NAMALWA (cell line): ENCODE measurements at places on chromosomes 4 and X.
A peak's percentile ranks its signal among the peaks of the same experiment; 100 is the strongest.

- DNase-seq, result no peak
Observed at GRCh38 chr4:66554826-66555225, 884.5 kb upstream of the EPHA5 start.

- no peak for DNase-seq
Observed at GRCh38 chr4:169439244-169439643, 168.5 kb upstream of the SH3RF1 start.

- DNase-seq, result peak; percentile 45
Observed at GRCh38 chr4:185143601-185143969, 519 bp downstream of the SLC25A4 start.

GRCh38 chr4:80017125-80017854, 55.7 kb downstream of the ANTXR2 start:
- DNase-seq, result no peak

DNA sequence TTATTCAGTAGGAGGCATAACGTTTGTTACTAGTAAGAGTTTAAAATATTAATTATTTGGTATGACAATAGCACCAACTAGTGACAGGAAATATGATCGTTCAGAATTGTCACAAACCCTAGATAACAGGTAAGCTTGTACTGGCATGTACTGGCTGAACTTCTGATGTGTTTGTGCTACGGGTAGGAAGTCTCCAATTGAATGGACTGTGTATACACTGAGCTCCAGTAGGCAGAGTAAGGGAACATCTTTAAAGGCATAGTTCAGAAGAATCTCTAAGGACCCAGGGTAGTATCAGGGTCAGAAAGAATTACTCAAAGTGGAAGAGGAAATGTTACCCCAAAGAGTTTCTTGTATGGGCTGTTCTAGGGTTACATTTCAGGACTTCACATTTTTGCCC, 230.4 kb downstream of the EDA2R start:
- peak; percentile 1 for DNase-seq

DNA sequence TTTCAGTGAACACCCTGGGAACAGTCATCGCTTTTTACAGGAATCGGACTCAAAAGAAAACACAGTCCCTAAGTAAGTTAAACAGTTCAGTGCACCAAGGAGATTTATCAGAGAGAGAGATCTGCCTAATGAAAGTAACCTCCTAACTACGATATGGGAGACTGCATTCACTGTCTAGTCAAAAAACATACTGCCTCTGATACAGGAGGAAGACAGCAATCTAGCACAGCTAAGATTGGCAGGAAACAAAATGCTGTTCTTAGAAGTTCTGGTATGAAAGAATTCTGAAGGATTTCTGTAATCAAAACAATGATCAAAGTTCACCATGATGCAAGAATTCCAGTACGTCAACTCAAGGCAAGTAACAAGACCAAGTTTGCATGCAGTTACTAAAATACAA, 92.8 kb downstream of the MAML3 start:
- no peak for DNase-seq

DNA sequence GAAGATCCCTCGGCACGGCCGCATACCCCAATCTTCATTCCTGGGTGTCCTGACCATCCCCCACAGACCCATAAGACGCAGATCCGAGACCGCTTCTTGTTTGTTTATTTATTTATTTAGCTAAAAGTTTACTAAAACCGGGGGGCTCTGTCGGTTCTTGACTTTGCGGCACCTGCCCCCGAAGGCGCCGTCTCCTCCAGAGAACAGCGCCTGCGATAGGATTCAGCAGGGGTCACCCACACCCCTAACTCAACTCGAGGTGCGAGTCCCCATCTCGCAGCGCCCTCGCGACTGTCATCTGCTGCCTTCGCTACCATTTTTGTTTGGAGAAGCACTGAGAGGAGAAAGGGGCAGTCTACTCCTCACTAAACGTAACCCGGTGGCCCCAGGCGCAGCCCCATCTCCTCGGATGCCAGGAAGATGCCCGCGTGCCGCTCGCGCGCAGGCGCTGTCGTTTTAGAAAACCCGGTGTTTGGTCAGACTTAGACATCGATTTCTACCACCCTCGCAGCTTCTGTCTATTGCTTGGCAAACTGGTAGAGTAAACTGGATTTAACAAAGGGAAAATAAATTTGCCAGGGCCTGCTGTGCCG, 18.9 kb upstream of the GPR101 start:
- DNase-seq, result no peak

- DNase-seq, result no peak
Observed at GRCh38 chrX:15492469-15492868, 664 bp downstream of the PIR start.

- no peak for DNase-seq
Observed at GRCh38 chrX:389021-389441, 2.3 kb upstream of the PPP2R3B start.

- no peak for DNase-seq
Observed at GRCh38 chr4:168852387-168852786, 157.7 kb downstream of the CBR4 start.

- no peak for DNase-seq
Observed at GRCh38 chr4:48247142-48247877, 22.3 kb downstream of the TEC start.

DNA sequence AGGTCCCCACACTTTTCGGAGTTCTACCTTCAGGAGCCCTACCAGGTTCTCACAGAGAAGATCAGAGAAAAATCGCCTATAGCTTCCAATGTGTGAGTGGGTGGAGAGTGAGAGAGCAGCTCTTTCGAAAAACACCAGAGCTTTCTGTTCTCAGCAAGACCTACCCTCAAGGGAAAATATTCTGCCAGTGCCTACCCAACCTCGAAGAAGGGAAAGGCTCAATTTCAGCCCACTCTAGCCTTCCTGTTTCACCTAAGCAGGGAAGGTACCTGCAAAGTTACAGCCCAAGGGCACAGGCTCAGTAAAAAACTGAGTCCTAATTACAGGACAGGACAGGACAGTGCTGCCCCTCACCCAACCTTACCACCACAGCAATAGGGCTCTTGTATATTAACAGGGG, 104.0 kb upstream of the WDR17 start:
- DNase-seq, result no peak

- DNase-seq, result no peak
Observed at GRCh38 chr4:141329174-141329569, 108.5 kb downstream of the ZNF330 start.

DNA sequence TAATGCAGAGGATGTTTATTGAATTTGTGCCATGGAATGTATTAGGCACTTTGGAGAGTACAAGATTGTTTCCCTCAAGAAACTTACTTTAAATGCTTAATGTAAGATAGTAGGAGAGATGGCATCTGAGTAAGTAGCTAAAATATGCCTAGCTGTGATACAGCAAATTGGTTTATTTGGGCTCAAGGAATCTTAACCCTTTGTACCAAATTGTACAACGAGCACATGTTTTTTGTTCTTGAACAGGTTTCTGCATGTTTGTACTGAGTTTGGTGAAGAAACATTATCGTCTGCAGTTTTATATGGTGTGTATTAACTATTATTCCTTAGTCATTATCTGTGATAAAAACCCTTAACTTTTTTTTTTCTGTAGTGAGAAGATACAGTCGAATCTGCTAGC, 48.6 kb downstream of the CDS1 start:
- no peak for DNase-seq

DNA sequence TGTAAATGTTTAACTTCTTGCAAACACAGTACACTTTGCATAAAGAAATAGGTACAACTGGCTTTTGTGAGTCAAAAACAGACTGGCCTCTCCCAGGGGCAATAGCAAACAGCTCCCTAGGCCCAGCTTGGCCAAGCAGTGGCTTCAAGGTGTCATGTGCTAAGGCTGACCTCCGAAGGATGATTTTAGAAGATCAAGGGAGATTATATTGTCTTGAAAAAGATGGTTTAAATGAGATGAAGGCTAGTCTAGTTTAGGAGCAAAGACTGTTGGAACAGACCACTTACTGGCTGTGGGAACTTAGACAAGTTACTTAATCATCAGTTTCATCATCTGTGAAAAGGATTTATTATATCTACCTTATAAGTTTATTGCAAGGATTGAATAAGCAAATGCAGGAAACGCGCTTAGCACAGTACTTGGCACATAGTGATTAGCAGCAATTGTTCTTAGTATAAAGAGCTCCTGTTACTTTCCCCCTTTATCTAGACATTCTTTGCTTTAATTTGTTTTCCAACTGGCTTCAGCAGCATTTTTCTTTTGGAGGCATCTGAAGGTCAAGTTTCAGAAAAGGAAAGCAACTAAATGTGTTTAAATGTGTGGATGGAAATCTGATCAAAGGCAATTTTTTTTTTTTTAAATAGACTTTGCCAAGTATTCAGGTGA, 17.2 kb downstream of the ANXA3 start:
- DNase-seq, result no peak

- no peak for DNase-seq
Observed at GRCh38 chrX:150544835-150545770, 23.3 kb upstream of the MTM1 start.

DNA sequence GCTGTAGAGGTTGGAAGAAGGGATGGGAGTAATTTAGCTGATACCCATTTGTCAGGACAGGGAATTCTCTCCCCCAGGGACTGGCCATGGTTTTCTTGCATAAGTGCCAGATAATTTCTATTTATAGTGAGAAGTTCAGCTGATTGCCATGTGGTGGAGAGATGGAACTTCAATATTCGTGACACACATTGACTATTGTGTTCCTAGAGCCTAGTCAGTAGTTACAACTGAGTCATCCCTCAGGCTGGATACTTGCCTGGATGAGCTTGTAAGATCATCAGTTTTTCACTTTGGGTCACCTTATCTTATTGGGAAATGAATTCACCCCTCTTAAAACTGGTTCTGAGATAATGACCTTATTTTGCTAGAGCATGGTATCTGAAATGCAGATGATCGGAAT, 32.2 kb downstream of the CFAP299 start:
- DNase-seq, result no peak

GRCh38 chrX:30951003-30951402, 61.9 kb upstream of the TAB3 start:
- DNase-seq, result no peak

DNA sequence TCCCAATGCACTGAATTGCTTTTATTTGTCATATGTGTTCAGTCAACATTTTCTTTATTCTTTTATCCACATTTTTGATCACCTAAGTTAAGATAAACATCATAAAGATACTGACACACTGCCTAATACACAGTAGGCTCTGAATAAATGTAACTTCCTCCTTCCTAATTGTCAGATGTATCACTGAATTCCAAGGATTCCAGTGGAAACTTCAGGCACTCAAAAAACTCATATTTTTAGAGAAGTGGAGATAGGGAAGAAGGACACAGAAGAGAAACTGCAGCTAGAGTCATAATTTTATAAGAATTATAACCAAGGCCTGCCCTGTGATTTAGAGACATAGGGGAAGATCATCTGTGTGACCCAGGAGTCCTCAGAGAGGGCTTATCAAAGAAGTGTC, 753.3 kb downstream of the ADGRL3 start:
- DNase-seq, result no peak

GRCh38 chr4:17561195-17561909, 15.6 kb upstream of the LAP3 start:
- DNase-seq, result no peak
